ENCODE measurements at places on chromosomes 12 and 14.

- no peak for DNase-seq
Measured at GRCh38 chr12:85713373-85713772, 122.8 kb downstream of the RASSF9 start.

- no peak for DNase-seq
Measured at GRCh38 chr14:77022236-77022852, 6.2 kb downstream of the IRF2BPL start.

DNA sequence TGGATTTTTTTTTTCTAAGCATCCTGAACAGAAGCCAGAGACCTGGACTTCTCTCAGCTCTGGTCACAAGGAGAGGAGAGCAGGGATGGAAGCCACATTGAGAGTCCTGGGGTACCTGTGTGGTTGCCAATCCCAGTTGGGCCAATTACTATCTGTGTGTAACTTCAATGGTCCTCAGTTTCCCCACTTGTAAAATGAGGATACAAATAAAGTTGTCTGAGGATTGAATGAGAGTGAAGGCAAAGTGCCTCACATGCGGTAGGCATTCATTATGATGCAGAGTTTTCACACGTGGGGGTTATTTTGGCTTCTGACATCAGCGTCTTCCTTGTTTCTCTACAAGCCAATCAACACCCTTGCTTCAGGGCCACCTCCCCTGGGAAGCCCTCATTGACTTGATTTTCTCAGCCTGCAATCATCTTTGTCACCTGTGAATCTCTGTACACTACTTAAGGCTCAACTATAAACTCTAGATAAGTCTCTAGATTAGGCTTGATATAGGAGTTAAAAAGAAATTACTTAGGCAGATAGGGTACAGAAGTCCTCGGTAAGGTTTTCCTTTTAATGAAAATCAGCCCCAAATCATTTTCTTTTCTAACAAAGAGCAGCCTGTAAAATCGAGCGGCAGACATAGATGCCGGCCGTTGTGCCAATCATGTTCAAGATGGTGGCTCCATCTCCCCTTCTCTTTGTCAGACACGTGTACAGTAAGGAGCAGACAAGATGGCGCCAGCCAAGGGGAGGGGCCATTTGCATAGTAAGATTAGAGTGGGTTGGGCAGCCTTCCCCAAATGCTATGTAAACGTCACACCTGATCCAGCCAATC, 37.8 kb upstream of the FICD start:
- no peak for DNase-seq

DNA sequence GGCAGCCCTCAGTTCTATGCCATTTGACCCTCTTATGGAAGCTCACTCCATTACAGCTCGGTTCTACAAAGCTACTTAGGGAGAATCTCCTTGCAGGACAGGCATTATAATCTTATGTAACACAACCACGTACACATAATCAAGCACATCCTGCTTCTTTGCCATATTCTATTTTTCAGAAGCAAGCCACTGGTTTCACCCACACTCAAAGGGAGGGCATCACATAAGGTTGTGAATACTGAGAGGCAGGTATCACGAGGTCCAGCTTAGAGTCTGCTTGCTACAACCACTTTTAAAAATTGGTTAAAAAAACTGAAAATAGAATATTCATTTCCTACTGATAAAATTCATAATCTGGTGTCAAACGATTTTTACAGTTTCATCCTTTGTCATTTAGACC, 589.2 kb downstream of the SLC16A7 start:
- DNase-seq, result no peak

GRCh38 chr12:130764073-130764472, 48.0 kb upstream of the RIMBP2 start:
- DNase-seq, result no peak

DNA sequence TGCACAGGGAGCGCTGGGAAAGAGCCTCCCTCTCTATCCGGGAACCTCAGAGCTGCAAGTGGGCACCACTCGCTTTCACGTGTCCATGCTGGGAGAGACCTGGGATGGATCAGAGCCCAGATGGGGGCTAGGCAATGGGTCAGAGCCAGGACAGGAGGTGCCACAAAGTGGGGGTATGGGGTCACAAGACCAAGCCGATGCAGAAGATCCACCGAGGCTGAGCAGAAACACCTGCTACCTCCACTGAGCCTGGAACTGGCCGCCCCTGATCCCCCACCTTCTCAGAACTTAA, 180.9 kb upstream of the SFSWAP start:
- no peak for DNase-seq

- DNase-seq, result no peak
Measured at GRCh38 chr12:51705450-51705849, 114.4 kb downstream of the SCN8A start.

DNA sequence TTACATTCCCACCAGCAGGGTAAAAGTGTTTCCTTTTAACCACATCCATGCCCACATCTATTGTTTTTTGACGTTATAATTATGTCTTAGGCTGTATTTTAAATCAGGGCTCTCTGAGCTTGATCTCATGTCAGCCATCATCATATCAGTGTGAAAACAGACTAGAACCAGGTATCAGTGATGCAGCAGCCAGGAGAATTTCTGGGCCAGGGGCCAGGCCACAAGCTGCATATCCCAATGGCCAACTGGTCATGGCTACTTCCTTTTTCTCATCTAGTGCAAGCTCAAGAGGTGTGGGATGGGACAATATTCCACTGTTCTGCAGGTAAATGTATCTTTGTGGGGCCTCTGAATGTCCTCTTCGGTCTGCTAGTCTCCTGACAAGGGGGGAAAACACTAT, 125.1 kb downstream of the CRADD start:
- DNase-seq, result no peak

GRCh38 chr12:39402922-39403321, 40.0 kb downstream of the KIF21A start:
- DNase-seq, result no peak

DNA sequence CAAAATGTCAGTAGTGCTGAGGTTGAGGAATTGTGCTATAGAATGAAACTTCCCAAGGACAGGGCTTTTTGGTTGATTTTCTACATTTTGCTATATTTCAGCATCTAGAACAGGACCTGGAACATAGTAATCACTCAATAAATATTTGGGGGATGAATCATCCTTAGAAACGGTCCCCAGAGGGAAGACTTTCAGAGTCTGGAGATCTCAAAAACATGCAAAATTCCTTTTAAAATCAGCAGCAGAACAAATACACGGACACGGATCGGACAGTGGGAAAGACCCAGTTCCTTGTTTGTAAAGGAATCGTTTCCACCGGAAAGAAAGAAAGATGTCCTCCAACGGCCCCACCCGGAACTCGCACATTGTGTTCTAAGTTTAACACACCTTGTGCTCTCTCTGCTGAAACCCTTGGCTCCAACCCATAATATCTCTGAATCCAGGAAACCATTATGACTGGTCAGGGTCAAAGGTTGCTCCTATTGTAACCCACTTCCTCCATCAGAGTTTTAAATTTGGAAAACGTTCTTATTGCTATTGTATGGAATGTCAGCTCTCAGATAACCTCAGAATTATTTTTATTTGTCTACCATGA, 617.2 kb downstream of the MED13L start:
- no peak for DNase-seq

DNA sequence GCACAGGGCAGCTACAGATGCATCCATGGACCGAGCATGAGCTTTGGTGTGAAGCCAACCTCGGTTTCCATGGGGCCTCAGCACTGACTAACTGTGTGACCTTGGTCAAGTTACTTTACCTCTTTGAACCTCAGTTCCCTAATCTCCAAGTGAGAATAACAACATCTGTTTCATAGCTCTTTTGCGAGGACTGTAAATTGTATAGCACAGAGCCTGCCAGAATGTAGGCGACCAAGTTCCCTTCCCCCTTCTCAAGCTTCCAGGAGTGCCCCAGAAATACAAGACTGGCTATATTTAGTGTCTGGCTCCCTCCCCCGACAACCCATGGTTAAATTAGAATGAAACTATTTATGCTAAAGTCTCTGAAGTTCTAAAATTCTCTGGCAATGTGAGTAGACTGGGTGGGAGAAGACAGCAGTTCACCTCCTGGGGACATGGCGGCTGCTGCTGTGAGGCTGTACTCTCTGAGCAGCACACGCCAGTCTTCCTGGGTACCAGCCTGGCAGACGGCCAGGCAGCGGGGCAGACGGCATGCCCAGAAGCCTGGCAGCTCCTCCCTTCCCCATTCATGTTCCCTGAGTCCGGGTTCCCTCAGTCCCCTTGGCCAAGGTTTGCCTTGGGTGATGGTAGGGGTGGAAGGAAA, 22.0 kb upstream of the TMED10 start:
- DNase-seq, result no peak

- no peak for DNase-seq
Measured at GRCh38 chr14:46488374-46488773, 163.2 kb downstream of the RPL10L start.

GRCh38 chr12:57481671-57482070, 2.0 kb upstream of the ARHGAP9 start:
- no peak for DNase-seq

DNA sequence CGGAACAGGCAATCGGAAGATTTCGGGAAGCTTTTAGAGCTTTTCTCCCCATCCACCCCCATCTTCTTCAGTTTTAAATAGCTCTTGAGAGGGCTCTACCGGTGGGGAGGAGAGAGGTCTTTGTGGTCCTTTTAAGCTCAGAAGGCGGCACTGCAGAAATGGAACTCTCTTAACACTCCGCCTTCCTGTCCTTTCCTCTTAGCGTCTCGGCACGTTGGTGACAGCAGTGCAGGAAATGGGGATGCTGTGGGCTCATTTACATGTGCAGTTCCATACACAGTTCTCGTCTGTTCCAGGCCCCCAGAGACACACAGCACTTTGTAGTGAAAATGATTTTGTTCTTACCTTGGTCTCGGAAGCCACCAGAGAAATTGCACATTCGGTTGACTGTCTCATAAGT, 50.4 kb upstream of the RIN3 start:
- DNase-seq, result no peak

GRCh38 chr12:118436986-118437385, 60.6 kb downstream of the SUDS3 start:
- no peak for DNase-seq

GRCh38 chr14:76736514-76736913, 24.8 kb upstream of the VASH1 start:
- no peak for DNase-seq

DNA sequence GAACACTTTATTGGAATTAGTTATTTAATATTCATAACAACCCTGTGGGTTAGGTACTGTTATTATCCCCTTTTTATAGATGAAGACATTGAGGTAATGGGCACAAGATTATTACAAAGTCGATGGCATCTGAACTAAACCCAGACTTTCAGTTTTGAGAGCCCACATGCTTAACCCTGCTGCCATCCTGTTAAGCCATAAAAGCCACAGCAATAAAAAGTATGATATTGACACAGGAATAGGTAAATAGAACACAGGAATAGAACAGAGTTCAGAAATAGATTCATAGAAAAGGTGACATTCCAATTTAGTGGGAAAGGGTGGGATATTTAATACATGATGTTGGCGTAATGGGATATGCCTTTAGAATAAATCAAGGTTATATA, 119.8 kb downstream of the SLC38A1 start:
- no peak for DNase-seq

- no peak for DNase-seq
Measured at GRCh38 chr14:104284636-104285507, 146.5 kb downstream of the KIF26A start.

GRCh38 chr14:95311752-95312151, 8.0 kb downstream of the CLMN start:
- no peak for DNase-seq

- DNase-seq, result no peak
Measured at GRCh38 chr14:102573591-102574046, 18.8 kb upstream of the RCOR1 start.

- no peak for DNase-seq
Measured at GRCh38 chr12:56723889-56724700, 1.0 kb downstream of the NACA start.

GRCh38 chr12:106919910-106920544, 35.7 kb upstream of the TMEM263 start:
- no peak for DNase-seq

DNA sequence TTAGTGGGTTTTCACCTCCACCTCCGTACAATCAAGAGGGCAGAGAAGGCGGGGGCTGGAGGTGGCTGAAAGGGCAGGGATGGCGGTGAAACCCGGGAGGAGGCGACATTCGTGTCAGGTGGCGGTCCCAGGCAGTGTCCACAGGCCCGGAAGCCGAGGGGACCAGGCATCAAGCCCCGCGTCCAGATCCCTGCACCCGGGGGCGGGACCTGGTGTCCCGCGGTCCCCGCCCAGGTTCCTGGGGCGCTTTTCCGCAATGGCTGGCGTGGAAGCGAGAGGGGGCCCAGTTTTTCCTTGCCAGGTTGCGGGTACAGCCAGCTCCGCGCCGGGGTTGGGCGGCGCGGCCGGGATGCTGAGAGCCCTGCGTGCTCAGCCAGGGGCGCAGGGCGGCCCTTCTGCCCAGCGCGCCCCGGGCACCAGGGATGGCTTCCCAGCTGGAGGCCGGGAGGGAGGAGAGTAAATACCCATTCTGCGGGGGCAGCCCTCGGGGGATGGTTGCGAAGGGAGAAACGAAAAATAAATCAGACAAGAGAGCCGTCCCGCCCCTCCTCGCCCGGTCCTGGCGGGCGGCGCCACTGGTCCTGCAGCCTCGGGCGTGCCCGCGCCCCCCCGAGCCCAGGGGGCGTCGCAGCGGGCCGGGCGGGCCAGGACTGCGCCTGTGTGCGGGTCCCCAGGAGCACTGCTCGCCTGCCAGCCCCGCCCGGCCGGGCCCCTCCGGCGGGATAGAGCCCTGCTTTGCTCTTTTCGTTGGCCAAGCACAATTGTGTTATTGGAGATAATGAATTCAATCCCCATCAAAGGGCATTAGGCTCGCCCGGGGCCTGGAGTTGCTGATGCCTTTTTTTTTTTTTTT, 11.5 kb downstream of the FOXA1 start:
- no peak for DNase-seq

- no peak for DNase-seq
Measured at GRCh38 chr14:52299692-52300278, 14.3 kb upstream of the PTGER2 start.

- peak; percentile 29 for DNase-seq
Measured at GRCh38 chr12:1907652-1908611, 10.5 kb downstream of the CACNA2D4 start.

DNA sequence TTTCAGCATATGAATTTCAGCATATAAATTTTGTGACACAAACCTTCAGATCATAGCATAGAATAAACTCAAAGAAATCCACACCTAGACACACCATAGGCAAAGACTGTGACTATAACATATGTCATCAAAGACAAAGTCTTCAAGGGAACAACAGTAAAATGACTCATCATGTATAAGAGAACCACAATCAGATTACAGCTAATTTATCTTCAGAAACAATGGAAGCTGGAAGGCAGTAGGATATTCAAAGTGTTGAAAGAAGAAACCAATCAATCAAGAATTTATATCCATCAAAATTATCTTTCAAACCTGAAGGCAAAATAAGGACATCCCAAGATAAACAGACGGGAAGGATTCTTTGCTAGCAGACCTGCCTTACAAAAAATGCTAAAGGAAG, 29.0 kb downstream of the DLK1 start:
- no peak for DNase-seq

GRCh38 chr12:19964549-19964948, 403.8 kb upstream of the PDE3A start:
- DNase-seq, result no peak

- no peak for DNase-seq
Measured at GRCh38 chr12:133233006-133233405, 2.7 kb downstream of the ANHX start.

Data from T-cell (primary cell).